HTR-8/SVneo (cell line): ENCODE measurements at places on chromosomes 2 and 18.
A peak's percentile ranks its signal among the peaks of the same experiment; 100 is the strongest.

- DNase-seq, result no peak
Observed at GRCh38 chr2:148237911-148238310, 217.0 kb downstream of the MBD5 start.

DNA sequence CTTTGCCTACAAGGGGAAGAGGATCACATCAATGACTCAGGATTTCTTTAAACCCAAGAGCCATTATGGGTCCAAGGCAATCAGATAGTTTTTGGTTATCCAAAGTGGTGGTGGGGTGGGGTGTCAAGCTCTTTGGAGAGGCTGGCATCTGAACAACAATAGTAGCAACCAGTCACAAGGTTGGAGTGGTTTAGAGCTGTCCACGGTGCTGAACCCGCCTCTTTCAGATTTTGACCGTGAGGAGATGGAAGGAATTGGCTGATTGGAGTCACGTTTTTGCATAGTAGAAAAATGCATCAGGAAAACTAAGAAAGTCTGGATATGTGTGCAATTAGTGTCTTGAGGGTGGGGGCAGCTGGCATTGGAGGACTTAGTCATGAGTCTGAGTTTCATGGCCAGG, 159.9 kb downstream of the LOXHD1 start:
- DNase-seq, result no peak

GRCh38 chr2:97858442-97858841, 137.3 kb downstream of the TMEM131 start:
- no peak for DNase-seq

DNA sequence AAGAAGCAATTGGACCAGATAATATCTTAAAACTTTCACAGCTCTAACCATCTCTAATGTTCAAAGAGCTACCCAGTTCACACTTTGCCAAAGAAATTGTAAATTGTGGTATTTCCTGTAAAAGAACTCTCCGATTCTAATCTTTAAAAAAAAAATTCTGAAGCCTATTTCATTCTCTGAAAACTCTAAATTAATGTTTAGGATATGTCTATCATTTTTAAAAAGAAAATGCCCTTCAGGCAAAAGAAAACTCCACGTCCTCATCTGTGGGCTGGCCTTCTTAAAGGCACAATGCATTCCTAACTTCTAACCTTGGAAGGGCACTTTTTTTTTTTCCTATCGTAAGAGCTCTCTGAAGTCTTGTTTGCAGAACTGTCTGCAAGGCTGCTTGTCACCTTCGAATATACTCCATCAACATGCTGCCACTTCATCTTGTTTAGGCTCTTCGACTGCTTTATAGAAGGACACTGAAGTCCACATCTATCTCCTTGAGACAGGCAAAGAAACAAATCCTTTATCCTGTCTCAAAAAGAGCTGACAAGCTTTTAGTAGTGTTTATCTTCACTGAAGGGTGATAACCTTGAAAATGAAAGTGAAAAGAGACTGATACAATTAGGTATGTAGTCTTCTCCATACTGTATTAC, 124.3 kb upstream of the SLC39A10 start:
- peak; percentile 24 for DNase-seq

GRCh38 chr2:237444071-237444470, 30.1 kb upstream of the COL6A3 start:
- DNase-seq, result no peak

DNA sequence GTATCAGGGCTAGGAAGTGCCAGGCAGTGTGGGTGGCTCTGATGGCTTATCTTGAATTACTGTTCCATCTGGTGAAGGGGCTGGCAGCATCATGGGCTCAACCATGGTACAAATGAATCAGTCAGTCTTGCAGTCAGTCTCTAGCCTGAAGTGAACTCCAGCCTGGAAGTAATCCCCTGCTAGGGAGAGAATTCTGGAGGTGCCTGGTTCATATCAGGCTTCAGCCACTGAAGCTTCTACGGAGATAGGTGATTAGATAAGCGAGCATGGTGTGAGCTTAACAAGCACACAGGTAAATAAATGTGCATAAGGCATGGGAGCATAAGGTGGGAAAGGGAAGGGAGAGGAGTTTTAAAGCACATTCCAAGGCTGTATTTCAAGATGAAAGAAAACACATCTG, 541.7 kb downstream of the MBD2 start:
- no peak for DNase-seq

DNA sequence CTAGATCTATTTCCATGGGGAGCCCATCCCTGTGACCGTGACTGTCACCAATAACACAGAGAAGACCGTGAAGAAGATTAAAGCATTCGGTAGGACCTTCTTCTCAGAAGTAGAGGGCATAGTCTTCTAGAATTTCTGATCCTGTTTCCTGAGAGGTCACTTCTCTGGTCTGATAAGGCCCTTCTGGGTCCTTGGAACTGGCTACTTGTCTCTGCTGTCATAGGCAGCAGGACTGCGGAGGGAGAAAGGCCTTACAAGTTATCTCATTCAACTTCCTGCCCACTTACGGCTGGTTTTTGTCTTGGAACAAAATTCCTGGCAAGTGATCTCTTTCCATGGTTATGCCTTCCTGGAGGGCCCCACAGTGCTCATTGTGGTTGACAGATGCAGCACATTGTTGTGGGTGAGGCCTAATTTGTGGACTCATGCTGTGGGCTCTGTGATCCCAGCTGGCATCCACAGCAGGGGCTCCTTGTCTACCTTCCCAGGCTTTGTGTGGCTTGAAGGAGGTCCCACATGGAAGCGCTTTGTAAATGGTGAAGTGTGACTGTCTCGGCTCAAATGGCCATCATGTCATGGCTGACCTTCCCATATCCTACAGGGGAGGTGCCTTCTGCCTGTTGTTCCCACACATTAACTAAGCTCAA, 22.0 kb downstream of the SAG start:
- DNase-seq, result no peak

GRCh38 chr2:80476535-80477117, 172.1 kb upstream of the LRRTM1 start:
- DNase-seq, result no peak

DNA sequence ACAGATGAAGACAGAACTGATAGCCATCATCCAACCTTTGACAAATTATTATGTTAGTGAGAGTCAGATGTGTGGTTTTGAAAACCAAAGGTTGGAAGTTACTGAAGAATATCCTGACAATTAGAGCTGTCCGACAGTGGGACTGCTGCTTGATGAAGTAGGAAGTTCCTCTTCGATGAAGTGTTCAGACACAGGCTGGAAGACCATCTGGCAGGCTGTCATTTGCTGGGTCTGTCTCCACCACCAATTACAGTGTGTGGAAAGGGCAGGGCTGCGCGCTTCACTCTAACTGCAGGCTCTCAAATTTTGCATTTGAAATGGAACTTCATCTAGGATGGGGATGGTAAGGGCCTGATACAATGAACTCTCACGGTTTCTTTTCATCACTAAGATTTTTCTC, 313.8 kb downstream of the PIK3C3 start:
- no peak for DNase-seq

DNA sequence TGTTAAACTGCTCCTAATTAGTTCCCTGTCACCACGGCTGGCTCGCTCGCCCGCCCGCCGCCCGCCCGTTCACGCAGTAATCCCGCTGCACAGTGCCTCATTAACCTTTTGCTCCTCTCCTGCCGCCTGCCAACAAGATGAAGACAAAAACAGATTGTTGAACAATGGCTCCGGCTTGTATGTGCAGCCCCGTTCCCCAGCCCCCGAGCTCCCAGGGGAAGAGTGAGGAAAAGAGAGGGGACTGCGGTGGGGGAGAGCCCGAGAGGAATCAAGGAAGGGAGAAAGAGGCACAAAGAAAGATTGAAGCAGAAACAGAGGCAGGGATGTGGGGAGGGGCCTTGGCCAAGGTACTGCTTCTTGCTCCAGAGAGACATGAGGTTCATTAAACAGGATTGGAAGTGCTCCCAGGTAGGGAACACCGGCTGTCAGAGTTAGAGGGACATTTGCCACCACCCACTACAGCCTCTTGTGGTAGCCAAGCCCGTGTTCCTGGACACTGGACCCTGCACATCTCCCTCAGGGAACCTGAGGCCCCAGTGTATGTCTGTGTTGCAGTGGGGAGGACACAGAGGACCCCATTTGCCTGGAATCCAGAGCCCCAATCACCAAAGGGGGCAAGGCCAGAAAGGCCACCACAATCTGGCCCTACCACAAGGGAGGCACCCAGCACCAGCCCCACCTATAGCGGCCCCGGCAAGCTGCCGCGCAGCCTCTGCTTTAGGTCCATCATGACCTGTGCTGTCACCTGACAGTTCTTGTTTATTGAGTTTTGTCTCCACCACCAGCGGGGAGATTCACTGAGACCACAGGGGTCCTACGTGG, 38.1 kb downstream of the EMX1 start:
- no peak for DNase-seq

- no peak for DNase-seq
Observed at GRCh38 chr2:50455351-50455939, 576.5 kb downstream of the NRXN1 start.

- DNase-seq, result no peak
Observed at GRCh38 chr2:27569398-27569797, 13.4 kb upstream of the ZNF512 start.

- no peak for DNase-seq
Observed at GRCh38 chr18:79801641-79802040, 3.9 kb downstream of the KCNG2 start.
